ENCODE measurements at places on chromosomes 16 and 17.
A peak's percentile ranks its signal among the peaks of the same experiment; 100 is the strongest.

DNA sequence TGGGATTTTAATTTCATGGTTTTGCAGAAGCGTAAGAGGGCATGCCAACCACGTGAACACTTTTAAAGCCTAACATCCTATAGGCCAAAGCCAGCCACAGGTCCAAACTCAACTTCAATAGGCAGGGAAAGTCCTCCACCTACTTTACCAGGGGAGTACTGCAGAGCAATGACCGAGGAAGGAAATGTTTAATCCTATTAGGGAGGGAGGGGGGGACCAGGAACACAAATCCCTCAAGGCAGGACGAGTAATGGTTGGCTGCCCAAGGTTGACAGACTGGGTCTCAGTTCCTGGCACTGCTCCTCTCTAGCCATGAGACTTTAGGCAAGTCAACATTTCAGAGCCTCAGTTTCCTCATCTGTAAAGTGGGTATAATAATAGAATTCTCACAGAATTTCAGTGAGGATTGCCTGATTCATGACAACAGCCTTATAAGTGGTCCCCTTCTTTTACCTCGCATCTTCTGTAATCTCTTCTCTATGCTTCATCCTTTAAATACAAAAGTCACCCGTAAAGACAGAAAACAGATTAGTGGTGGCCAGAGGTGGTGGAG is 315.8 kb downstream of the HAPSTR1 start:
- no peak for DNase-seq

- no peak for DNase-seq
Measured at GRCh38 chr17:9225305-9226101, 204.2 kb downstream of the NTN1 start.

GRCh38 chr16:7990626-7991260 is 599.6 kb downstream of the TMEM114 start:
- DNase-seq = no peak

GRCh38 chr17:67520252-67520906 is 143.3 kb downstream of the PITPNC1 start:
- DNase-seq = no peak

- no peak for DNase-seq
Measured at GRCh38 chr16:2960183-2961010, 3.7 kb upstream of the KREMEN2 start.

DNA sequence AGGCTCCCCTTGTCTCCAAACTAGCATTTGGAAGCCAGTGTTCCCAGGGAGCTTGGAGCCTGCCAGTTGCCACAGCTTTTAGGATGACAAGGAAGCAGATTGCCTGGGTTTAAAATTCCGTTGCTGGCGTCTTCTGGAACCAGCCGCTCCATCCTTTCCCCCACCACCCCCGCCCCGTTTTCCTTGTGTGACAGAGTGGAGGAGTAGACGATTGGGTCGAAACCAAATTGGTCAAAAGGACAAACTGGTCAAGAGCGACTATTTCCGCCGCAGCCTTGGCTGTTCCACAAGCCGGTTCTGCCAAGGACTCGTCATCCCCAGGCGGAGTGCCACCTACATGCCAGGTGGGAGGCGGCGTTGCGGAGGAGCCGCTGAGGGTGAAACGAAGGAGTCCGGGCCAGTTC is 91.1 kb downstream of the RPA1 start:
- no peak for DNase-seq

GRCh38 chr16:69917311-69917710 is 33.8 kb upstream of the CLEC18A start:
- DNase-seq = no peak

DNA sequence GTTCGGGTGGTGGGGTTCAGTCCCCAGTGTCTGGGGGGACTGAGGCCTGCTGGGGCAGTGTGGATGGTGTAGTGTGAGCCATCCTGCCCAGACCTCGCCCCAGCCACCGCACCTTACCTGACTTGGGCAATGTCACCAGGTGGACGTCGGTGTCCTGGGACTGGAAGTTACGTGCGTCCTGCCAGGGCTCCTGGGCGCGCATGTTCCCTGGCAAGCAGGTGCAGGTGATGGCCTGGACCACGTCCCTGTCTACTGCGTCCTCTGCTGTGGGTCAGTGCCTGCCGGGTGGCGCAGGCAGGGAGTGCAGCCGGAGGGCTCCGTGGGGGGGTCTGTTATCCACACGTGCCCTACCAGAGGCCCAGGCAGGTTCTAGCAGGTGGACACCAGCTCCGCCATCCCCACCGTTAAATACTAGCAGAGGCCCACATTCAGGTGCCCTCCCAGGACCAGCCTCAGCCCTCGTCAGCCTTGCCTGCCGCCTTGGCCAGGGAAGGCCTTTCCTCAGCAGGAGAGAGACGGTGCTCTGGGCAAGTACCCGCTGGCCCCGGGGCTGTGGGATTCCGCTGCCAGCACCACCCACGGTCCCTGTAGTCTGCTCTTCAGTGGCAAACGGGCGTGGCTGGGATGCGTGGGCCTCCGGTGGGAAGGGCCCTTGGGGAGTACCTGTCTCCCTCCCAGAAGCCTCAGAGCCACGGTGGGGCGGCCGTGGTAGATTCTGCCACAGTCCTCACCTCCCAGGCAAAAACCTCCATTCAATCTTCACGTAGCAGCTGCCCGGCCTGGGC is 8.1 kb upstream of the DPEP1 start:
- DNase-seq = no peak

DNA sequence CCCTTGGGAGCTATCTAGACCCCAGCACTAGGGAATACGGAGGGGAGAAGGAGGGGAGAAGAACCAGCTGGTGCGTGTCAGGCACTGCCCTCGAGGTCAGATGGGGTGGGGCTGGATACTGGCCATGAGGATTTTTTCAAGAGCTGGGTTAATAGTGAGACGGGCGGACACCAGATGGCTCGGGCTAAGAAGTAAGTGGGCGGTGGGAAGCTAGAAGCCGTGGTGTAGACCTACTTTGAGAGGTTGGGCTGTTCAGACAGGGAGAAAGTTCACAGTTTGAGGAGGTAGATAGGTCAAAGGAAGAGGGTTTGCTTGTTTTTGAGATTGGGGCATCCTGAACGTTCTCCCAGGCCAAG is 303.8 kb downstream of the SEC14L1 start:
- DNase-seq = peak; percentile 83

DNA sequence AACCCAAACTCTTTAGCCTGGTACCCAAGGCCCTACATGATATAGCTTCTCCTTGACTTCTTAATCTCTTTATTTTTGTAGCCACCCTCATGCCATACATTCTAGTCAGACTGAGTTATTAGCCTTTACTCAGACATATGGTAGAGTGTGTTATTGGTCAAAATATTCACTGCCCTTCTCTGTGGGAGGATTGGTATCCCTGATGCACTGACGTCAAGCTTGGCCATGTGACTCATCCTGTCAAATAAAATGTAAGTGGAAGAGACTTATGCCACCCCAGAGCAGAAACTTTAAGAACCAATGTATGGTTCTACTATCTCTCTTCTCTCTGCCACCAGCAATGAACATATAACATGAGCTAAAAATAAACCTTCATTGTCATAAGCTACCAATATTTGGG is 12.2 kb upstream of the BEAN1 start:
- DNase-seq = no peak
